ENCODE measurements at places on chromosomes 4 and X.

GRCh38 chrX:54157561-54157960 is 25.5 kb downstream of the FAM120C start:
- DNase-seq, result no peak

- DNase-seq, result no peak
Observed at GRCh38 chr4:99208719-99209075, 10.3 kb downstream of the ADH6 start.

DNA sequence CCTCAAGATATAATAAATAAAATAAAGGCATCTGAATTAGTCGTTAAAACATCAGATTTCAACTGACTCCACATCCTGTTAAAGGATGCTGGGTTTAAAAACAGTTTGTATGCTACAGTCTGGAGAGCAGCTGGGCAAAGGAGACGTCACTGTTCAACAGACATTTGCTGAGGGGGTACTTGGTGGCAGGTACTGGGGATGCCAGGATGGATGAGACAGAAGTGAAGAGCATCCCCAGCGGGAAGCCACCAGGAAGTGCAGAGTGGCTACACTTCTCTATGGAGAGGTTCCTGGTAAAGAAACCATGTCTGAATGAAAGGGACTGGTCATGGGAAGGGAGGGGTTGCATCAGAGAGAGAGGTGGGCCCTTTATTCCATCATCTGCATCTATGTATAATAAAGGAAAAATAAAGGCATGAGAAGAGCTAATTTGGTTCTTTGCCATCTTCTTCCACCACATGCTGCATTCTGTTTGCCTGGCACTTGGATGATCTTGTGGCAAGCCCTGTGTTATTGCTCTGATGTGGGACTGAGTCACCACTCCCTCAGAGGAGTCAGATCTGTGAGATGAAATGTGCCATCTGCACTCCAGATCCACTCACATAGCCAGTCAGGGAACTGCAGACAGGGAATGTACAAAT is 145.0 kb downstream of the SOWAHB start:
- no peak for DNase-seq

- no peak for DNase-seq
Observed at GRCh38 chr4:94352163-94352562, 9.5 kb upstream of the HPGDS start.

- DNase-seq, result no peak
Observed at GRCh38 chr4:16835597-16836247, 62.7 kb downstream of the LDB2 start.

DNA sequence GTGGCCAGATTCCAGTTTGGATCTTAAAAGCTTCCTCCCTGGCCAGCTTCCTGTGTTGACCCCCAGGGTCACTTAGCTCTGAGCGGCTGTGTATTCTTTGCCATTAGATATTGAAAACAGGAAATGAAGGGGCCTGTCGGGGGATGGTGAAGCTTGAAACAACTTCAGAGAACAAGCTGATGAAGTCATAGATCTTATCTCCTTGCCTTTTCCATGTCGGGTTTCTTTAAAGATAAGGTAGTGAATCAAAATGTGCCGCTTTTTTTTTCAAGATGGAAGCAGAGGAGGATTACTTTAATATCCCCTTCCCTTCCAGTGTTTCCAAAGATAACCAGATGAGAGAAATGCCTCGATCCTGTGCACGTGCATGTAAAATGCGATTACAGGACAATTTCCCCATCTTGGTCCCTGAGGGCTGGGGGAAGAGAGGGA is 508.5 kb downstream of the MID1IP1 start:
- DNase-seq, result peak; percentile 35

DNA sequence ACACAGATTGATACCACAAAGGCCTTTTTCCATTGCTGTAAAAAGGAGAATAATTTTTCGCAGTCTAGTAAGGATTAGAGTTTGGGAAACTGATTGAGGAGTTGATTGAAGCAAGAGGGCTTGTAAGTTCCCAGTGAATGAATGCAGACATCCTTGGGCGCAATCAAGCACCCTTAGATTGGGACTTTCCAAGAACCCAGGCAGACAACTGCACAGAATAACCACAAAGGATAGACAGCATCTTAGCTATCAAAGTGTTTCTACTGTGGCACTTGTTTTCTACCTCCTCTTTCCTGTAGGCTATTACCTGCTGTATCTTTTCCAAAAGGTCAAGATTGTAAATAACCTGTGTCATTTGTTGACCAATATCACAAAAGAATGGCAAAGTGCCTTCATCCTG is 2.6 kb downstream of the COX18 start:
- DNase-seq, result no peak

DNA sequence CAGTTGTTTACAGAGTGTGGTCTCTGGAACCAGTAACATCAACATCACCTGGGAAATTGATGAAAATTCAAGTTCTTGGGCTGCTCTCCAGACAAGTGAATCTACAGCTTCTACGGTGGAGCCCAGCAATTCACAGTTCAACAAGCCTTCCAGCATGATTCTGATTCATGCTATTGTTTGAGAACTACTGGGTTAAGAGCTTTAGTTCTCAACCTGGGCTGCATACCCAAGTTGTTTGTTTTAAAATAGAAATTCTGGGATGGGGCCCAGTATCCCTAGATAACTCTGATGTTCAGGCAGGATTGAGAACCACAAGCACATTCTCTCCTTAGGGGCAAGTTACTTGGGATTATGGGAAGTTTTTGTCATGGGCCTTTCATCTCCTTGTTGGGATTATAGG is 37.9 kb upstream of the PGK1 start:
- no peak for DNase-seq

DNA sequence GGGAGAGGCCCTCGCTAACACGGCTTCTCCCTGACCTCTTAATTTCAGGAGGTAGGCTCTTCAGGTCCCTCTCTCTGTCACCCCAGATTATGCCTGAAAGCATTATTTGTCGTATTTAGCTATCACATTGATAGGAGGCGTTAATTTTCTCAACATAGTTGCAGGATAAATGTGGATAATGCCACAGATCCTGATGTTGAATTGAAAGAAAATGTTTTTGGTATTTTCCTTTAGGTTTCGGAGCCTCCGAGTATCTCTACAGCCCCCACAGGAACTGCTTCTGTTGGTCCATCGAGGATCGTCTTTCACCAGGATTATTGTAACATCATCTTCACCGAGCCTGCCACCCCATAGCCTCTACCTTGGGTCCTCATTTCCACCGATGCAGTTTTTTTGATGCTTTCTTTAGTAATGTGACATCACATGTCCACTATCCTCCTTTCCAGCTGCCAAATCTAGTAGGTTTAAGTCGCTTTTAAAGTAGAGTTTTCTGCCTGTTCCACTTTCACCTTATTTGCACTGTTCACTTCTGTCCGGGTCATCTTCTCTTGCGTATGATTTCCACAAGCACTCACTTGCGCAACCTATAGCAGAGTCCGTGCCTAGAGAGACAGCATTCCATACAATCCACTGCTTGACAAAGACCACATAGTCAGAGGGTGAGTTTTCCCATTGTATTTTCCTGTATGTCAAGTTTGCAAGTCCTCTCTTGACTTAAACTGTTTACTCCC is 665 bp downstream of the TIGD2 start:
- no peak for DNase-seq

DNA sequence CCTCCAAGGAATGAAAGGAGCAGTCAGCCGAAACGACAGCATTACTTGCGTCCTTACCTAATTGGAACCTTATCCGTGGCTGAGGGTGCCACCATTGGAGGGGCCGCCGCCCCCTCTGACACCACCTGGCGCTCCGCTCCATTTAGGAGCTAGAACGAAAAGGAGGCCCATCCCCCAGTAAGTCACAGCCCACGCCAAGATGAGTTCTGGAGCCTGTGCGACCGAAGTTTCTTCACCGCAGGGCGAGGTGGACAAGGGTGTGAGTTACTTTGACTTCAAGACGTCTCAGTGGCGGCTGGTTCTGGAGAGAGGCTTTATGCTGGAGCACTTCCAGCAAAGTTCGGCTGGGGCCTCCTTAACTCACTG is 729 bp upstream of the IRF2 start:
- DNase-seq, result peak; percentile 69

- DNase-seq, result no peak
Observed at GRCh38 chrX:139909712-139910111, 23.1 kb downstream of the ATP11C start.

GRCh38 chr4:38889143-38889542 is 21.5 kb downstream of the FAM114A1 start:
- no peak for DNase-seq

- DNase-seq, result no peak
Observed at GRCh38 chr4:15291122-15291521, 136.7 kb upstream of the C1QTNF7 start.

- no peak for DNase-seq
Observed at GRCh38 chr4:177322881-177323280, 13.2 kb downstream of the NEIL3 start.

GRCh38 chrX:40734971-40735324 is 394 bp downstream of the MED14 start:
- peak; percentile 28 for DNase-seq

DNA sequence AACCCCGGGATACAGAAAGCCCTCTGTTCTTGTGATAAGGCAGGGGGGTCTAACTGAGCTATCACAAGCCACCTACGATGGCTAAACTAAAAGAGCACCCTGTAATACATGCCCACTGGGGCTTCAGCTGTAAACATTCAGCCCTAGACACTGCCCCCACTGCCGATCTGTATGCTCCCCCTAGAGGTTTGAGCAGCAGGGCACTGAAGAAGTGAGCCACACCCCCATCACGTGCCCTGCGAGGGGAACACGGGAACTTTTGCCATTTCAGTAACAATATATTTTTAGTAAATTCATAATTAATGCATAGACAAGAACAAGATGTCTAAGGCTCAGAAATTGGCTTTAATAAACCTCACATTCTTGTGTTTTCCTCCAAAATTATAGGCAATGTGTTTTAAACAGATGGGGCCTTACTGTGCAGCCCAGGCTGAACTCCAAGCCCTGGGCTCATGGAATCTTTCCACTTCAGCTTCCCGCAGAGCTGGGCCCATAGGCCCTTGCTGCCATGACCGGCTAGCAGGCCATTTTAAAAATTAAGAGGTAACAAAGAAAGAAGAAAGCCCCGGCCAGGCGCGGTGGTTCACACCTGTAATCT is 235.3 kb upstream of the SFRP2 start:
- DNase-seq, result no peak

DNA sequence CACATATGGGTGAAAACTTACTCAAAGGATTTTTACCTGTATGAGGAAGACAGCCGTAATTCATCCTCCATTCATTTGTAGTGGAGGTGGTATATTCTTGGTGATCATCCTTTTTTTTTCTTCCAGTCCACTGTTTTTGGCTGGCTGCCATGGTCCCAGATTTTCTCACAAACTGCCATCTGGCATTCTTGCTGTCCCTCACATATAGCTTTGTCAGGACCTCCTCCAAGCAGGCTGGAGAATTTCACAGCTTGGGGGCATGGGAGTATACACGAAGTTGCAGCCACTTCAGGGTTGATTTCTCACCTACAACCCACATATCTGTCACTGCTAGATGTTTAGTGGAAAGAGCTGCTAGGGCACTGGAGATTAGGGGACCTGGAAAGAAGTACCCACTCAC is 401.0 kb downstream of the IL1RAPL1 start:
- no peak for DNase-seq

- no peak for DNase-seq
Observed at GRCh38 chr4:4645743-4646142, 103.9 kb upstream of the STX18 start.

DNA sequence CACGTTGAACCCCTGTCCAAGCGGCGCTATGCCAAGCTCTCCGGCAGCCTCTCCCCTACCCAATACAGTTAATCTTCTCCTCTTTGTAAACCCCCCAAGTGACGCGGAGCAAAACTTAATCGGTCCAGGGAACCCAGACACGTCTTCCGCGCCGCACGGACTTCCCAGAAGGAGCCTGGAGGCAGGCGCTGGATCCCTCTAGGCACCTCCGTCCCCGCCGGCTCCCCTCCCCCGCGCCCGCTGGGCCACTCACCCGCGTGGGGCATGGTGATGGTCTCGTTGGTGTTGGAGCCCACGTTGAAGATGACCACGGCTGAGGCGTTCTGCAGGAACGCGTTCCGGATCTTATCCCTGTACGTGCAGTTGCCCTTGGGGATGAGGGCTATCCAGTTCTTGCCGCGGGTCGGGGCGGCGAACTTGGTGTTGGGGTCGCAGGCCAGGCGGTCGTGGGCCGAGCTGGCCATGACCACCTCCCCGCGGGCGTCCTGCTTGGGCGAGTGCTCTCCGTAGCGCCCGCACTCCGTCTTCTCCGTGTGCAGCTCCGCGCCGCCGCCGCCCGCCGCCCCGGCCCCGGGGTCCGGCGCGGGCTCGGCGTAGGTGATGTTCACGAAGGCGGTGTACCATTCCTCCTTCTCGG is 1.1 kb downstream of the RNF150 start:
- peak; percentile 1 for DNase-seq

DNA sequence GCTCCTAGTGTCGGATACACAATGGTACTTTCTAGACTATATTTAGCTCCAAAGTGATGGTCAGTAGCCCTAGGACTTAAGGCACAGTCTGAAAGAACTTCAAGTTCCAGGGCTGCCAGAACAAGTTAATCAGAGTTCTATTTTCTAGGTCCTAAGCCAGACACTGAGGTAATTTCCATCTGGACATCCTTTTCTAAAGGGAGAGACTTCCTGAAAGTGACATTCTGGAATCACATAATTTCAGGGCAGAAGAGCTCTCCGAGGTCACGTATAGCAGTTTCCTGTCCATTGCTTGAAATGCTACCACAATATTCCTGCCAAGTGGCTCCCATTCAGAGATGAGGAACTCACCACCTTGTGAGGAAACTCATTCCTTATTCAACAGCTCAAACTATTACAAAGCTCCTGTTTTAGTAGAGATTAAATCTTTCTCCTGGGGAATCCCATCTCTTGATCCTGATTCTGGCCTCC is 117.9 kb downstream of the COL25A1 start:
- no peak for DNase-seq

DNA sequence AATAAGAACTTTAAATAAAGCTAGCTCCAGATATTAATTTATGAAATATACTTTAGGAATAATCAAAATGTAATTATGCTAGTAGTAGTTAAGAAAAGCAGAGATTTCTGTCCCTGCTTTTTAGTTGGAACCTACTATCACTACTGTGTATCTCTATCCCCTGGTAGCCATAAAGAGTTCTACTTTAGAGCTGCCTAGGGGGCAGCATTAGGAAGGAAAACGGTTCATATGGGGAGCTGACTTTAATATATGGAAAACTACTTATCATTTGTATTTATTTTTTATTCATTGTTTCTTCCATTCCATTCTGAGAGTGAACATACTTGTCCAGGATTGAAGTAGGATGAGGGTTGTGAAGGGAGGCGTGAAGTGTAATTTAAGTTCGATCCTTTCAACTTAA is 40.9 kb downstream of the CPEB2 start:
- DNase-seq, result no peak

DNA sequence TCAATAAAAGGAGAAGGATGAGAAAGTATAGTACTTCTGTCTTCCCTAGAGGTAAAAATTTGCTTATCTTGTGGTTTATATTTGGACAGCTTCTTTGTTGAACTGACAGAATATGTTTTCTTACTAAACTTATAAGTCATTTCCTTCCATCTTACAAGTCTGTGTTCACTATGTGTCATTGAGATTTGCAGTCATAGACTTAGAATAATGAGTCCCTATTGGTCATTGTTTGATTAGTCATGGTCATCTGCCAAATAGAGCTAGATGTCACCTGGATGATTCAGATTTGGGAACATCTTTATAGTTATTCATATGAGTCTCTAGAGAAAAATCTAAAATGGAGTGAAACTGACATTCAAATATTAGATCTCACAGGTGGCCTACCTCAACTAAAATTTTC is 51.5 kb downstream of the SPATA18 start:
- DNase-seq, result no peak

- DNase-seq, result no peak
Observed at GRCh38 chr4:153798420-153798819, 9.5 kb upstream of the SFRP2 start.

Measured in stimulated activated CD4-positive, alpha-beta T cell treated with anti-CD3 and anti-CD28 coated beads, Interleukin-4, amount 100 ng/mL, for 1 hour (primary cell).